NCI-H2029 (cell line): ENCODE measurements at places on chromosomes 6 and 20.

GRCh38 chr20:21134883-21135493 lies 9.1 kb downstream of the KIZ start:
- no peak for DNase-seq

DNA sequence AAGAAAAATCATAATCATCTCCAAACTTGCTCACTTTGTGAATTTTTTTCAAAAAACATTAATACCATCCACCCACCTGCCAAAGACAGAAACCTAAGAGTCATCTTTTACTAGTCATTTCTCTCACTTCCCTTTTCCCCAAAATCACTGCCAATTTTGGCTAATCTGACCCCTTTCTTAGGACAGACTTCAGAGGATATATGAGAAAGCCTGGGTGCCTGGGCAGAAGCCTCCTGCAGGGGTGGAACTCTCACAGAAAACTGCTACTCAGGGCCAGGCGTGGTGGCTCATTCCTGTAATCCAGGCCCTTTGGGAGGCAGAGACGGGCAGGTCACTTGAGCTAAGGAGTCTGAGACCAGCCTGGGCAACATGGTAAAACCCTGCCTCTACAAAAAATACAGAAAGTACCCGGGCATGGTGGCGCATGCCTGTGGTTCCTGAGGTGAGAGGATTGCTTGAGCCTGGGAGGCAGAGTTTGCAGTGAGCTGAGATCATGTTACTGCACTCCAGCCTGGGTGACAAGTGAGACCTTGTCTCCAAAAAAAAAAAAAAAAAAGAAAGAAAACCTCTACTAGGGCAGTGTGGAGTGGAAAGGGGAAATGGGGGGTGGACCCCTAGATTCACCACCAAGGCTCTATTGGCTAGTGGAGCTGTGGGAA lies 3.8 kb downstream of the DEK start:
- no peak for DNase-seq

GRCh38 chr6:74568861-74569260 lies 637.0 kb downstream of the COL12A1 start:
- no peak for DNase-seq

DNA sequence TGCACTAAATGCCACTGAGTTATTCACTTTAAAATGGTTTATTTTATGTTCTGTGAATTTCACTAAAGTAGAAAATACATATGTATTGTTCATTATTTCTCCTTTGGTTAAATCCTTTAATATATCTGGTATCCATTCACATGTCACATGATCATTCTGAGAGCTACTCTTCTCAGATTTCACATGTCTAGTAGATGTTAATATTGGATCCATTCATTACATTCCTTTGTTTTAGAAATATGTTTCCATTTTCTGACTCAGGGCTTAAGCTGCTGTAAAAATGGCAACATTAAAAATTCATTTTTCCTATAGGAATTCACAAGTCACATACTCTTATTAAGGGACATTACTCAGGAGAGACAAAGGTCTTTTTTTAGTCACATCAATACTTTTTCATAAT lies 205.4 kb downstream of the ZFAND3 start:
- DNase-seq: no peak

DNA sequence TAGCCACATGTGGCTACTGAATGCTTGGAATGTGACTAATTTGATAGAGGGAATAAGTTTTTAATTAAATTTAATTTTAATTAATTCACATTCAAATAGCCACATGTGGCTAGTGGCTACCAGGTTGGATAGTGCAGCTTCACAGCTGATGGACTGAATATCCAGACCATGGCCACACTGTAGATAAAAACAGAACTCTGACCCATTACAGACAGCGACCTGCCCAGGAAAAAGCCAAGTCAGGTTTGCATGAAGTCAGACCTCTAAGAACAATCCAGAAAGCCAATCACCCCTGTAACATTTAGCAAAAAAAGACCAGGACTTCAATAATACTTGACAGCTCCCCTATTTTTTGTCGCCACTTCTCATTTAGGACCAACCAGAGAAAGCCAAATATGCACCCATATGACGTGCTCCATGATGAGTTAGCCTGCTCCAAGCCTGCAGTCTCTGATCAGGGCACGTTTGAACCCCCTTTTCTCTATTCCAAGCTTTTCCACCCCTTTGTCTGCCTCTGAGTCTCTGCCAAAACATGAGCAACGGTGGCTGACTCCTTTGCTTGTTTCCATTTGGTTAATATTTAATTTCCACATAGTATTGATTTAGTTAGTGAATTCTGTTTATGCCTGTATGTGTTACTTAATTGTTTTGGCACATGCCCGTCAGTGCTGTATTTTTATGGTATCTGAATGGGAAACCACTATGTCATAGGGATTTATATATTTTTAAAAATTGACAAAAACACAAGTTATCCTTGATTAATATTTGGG lies 636.3 kb downstream of the UTRN start:
- DNase-seq: no peak

DNA sequence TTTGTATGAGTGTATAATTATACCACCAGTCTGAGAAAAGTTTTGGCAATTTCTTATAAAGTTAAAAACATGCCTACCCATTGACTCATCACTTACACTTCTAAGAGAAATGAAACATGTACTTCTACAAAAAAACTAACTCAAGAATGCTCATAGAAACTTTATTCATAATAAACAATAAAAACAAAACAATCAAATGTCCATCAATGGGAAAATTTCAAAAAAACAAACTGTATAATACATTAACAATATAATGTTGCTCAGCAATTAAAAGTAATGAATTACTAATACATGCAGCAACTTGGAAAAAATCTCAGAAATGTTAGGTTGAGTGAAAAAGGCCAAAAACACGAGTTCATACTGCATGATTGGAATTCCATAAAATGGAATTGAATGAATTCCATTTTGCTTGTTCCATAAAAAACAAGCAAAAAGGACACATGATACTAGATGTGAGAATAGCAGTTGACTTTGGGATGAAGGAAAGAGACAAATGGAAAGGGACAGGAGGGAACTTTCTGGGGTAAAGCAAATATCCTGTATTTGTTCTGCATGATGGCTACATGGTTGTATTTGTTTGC lies 726.6 kb downstream of the RFPL4B start:
- DNase-seq: no peak

GRCh38 chr20:43095034-43095433 lies 94.7 kb downstream of the PTPRT start:
- no peak for DNase-seq
